ENCODE measurements at places on chromosomes 13 and 19.

- DNase-seq: no peak
Observed at GRCh38 chr13:111422348-111422747, 101.9 kb downstream of the TEX29 start.

DNA sequence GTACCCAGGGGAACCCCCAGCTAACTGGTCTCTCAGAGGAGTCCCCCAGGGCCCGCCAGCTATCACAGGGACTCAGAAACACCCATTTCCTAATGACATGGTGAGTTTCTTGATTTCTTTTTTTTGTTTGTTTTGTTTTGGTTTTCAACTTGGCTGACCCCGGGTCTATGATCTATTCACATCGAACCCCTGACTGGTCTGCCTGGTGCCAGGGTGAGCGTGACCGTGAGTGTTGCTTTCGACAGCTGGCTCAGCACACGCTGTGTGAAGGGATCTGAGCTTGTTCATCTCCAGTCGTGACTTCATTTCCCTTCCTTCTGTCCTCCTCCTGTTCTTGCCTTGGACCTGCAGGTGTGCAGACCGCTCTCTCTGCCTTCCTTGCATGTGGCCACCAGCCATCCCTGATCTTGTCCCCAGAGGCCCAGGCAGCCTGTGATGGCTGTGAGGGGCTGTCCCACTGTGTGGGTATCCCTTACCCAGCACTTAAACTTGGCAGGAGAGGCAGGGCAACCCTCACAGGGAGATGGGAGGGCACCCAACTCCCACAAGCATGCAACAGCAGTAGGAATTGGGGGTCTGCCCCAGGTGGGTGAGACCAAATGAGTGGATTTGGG, 26.2 kb downstream of the TMEM161A start:
- no peak for DNase-seq

DNA sequence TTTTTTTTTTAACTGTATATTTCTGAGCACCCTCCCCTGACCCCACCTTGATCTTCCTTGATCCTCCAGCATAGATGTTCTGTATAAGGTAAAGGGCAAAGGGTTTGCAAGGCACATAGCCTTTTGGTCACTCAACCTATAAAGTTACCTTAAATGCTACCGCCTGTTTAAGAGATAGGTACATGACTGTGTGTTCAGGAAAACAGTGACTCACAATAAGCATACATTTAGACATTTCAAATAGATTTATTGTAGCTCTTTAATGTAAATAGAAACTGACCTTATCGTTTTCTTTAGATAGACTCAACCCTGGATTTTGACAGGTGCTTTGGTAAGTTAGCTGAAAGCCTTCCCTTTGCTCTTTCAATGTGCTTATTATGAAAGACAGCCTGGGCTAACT, 15.2 kb upstream of the SLC10A2 start:
- DNase-seq: no peak

DNA sequence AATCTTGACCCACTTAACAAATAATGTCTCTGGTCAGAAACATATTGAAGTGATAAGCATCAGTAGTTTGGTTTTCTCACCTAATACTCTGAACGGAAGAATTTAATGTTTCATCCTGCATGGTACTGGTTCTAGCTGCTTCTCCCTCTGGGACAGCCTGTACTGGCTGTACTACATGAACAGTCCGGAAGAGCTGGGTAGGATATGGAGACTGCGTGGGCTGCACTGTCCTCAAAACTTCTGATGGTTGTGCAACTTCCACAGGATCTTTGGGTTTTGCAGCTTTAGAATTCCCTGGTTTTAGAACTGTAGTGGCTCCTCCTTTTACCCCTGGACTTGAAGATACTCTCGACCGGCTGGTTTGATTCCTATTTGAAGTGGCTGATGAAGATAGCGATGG, 78.3 kb downstream of the ELF1 start:
- DNase-seq: no peak

DNA sequence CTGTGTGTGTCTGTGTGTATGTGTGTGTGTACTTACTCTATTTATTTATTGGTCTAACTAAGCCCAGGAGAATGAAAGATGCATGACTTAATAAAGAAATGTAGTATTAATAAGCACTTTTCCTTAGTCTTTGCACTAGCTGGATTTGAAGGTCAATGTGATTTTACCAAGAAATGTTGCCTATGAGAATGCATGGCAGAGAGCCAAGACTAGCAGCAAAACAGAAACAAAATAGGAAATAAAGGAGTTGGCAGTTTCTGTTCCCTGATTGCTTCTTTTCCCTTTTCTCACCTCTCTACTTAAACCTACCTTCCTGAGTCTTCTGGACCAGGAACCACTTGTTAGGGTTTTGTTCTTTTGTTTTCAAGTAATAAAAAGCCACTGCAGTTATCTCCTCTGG, 286.1 kb downstream of the KCTD12 start:
- no peak for DNase-seq

GRCh38 chr13:33678906-33679657, 138.9 kb upstream of the RFC3 start:
- no peak for DNase-seq

DNA sequence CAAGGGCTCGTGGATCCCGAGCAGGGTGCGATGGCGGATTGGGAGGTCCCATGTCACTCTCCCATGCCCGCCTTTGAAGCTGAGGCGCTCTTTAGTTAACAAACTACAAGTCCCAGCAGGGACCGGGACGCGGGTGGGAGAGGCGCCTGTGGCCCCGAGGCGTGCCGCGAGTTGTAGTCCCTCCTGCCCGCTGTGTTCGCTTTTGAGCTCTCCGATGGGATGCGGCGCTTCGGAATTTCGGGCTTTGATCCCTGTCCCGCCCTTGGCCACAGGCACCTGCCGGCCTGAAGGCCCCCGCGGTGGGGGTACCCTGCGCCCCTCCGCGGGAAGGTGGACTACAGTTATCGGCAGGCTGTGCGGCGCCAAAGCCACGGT, 11.0 kb downstream of the CYTH2 start:
- DNase-seq: no peak

GRCh38 chr13:53238261-53238660, 209.6 kb downstream of the OLFM4 start:
- no peak for DNase-seq

GRCh38 chr19:2261438-2262172, 5.4 kb upstream of the JSRP1 start:
- DNase-seq: no peak

DNA sequence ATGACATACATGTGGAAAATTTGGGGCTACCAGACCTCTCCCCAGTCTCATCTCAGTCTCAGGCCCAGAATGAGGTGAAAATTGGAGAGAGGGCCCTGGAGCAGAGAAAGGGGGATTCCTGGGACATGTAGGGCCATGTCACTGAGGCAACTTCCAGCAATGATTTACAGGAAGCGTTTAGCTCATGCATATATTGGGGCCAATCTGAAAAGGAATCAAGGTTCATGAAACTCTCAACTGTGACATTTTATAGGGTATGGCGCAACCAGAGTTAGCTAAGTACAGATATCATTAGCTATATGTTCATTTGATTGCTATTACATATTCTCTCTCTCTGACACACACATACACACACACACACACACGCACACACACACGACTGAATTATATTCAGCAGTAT, 86.3 kb downstream of the RNASEH2B start:
- no peak for DNase-seq

DNA sequence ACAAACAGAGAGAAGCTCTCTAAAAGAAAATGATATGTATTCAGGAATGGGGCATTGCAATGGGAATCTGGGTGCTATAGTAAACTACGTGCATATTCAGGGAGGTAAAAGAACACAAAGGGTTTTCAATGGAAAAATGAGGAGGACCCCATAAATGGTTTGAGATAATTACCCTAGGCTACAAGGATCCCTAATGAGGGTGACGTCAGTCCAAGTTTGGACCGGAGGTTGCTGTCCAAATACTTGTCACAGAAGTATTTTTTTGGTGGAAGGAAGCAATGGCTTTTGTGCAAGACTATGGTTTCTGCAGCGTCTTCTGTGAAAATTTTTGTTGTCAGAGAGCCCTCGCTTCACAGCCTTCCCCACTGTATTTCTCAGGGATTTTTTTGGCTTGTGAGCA, 995 bp upstream of the CEACAM18 start:
- DNase-seq: no peak

DNA sequence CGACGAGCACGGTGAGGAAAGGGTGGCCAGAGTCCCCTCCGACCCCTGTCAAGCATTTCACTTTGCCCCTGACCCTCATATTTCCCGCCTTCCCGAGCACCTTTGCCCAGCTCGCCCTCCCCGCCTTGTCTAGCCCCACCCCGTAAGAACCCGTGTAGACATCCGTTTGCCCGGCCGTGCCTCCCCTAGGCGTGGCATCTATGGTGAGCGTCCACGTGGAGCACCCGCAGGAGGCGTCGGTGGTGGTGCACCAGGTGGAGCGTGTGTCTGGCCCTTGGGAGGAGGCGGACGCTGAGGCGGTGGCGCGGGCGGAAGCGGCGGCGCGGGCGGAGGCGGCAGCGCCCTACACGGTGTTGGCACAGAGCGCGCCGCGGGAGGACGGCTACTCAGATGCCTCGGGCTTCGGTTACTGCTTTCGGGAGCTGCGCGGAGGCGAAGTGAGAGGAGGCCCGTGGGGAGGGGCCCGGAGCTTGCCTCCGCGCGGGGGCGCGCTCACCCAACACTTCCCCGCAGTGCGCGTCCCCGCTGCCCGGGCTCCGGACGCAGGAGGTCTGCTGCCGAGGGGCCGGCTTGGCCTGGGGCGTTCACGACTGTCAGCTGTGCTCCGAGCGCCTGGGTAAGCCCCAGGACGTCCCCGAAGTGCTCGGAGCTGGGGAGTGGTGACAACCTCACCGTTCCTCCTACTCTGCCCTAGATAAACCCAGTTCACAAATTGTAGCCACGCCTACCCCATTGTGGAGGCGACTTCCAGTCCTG, 4.2 kb downstream of the LTBP4 start:
- no peak for DNase-seq

- no peak for DNase-seq
Observed at GRCh38 chr13:51645761-51646670, 61.8 kb downstream of the WDFY2 start.

DNA sequence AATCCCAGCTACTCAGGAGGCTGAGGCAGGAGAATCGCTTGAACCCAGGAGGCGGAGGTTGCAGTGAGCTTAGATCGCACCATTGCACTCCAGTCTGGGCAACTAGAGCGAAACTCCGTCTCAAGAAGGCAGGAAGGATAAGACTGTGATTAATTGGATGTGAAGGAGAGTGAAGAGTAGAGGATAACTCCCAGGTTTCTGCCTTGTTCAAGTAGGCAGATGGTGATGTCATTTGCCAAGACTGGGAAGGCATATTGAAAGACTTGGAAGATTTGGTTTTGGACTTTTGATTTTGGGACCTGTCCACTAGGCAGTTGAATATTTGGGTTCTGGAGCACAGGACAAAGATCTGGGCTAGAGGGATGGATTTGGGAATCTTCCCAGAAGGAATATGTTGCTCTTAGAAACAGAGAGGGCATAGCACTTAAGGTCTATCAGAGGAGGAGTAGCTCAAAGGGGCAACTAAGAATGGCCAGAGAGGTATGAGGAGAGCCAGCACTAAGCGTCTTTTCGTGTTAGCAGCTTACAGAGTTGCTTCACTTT, 20.0 kb downstream of the GARRE1 start:
- no peak for DNase-seq

GRCh38 chr13:68304286-68304893, 1074.3 kb upstream of the PCDH9 start:
- DNase-seq: peak; percentile 16

- DNase-seq: no peak
Observed at GRCh38 chr13:41634407-41634806, 177.1 kb downstream of the RGCC start.

DNA sequence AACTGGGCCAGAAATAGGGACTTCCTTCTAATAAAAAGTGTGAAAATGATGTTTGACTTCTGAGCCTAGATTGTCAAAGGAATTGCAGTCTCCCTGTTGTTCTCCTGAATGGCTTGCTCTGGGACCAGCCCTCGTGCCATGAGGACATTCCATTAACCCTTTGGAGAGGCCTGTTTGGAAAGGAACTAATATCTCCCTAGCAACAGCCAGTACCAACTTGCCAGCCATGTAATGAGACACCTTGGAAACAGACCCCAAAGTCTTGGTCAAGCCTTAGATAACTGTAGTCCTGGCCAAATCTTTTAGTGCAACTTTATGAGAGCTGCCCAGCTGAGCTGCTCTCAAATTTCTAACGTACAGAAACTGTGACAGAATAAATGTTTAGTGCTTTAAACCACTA, 8.2 kb upstream of the SIAH3 start:
- DNase-seq: no peak

GRCh38 chr19:18975011-18975410, 34.0 kb upstream of the HOMER3 start:
- no peak for DNase-seq

- no peak for DNase-seq
Observed at GRCh38 chr13:103676329-103676728, 610.1 kb upstream of the SLC10A2 start.

DNA sequence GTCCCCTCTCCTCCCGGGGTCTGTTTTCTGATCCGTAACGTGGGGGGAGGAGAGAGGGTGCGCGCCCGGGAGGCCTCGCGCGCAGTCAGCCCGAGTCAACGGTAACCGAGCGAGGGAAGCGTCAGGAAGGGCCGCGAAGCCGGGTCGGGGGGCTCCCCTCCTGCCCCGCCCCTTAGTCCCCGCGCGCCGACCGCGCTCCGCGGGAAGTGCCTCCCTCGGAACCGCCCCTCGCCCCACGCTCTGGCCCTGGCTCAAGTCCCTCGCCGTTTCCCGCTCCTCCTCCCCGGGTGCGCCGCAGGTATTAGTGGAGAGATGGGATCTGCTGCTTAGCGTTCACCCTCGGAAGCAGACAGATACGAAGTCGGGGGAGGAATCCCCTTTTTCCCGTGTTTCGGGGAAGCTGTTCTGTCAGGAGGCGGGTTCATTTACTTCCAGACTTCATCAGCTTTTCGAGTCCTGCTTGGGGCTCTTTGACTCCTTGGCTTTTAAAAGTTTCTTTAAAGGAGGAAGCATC, 770 bp downstream of the HNRNPM start:
- DNase-seq: no peak

GRCh38 chr13:32409001-32409313, 19.0 kb downstream of the N4BP2L1 start:
- no peak for DNase-seq

- no peak for DNase-seq
Observed at GRCh38 chr13:99345345-99345744, 38.1 kb upstream of the GPR183 start.

DNA sequence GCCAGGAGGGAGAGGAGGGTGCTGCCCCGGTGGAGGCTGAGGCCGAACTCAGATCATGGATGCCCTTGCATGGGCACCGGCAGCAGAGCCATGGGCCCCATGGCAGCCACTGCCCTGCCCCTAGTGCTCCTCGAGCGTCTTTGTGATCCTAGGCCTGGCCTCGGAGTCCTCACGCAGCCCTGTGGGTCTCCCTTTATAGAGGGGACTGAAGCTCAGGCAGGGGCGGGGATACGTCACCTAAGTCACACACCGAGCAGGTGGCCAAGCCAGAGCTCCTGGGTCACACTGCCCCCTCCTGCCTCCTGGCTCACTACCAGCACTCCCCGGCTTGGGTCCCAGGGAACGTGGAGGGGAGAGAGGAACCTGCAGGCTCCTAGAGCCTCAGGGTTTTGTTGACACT, 28.7 kb downstream of the DHX34 start:
- no peak for DNase-seq

- no peak for DNase-seq
Observed at GRCh38 chr19:3154957-3155736, 19.3 kb downstream of the GNA15 start.

- DNase-seq: no peak
Observed at GRCh38 chr19:18117364-18117691, 19.8 kb downstream of the MAST3 start.

Measured in iPS DF 6.9 (cell line).